ENCODE measurements at places on chromosomes 16 and 17.

GRCh38 chr17:79681628-79682261, 49.0 kb upstream of the ENPP7 start:
- DNase-seq: no peak

DNA sequence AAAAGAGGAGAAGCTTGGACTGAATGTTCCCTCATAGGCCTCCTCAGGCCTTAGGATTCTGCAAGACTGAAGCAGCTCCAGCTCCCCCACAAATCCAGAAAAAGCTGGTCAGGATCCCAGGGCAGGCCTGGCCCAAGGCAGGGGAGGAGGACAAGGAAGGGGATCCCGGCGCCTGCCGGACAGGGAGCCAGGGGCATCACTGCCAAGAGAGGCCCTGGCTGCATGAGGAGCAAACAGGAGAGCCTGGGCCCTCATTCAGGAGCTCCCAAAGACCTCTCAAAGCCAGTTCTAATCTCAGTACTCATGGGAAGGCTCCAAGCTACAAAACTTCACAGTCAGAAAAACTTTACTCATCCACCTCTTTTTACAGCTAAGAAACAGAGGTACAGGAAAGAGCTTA, 67.3 kb downstream of the ZNF423 start:
- DNase-seq: peak; percentile 75

- DNase-seq: no peak
Observed at GRCh38 chr17:7114875-7115614, 423 bp upstream of the ASGR2 start.

DNA sequence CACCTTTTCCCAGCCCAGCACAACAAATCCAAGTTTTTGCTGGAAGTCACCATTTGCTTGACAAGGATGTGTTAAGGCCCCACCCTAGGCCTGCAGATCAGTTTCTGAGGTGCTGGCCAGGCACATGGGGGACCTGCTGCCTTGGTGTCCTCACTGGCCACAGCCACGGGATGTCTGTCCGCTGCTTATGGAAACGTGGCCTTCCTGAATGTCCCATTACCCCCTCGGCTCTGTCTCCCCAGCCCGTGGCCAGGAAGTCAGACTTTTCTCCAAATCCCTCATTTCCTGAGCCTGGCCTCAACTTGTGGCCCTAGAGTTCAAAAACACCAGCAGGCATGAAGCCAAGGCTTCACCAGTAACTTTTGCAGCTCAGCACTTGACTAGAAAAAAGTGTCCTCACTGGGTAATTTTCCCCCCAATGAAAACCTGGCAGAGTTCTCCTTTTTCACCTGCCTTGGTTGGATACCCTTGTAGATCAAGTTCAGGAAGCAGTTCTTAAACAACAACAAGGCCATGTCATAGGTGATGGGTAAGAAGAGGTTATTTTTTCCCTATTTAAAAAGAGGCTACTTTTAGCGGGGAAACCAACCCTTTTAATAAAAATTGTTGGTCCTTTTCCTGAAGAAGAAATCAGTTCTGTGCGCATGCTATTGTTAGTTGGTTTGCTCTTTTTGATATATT, 80.8 kb downstream of the SOCS1 start:
- no peak for DNase-seq

- no peak for DNase-seq
Observed at GRCh38 chr17:73305845-73306836, 5.7 kb downstream of the CDC42EP4 start.

DNA sequence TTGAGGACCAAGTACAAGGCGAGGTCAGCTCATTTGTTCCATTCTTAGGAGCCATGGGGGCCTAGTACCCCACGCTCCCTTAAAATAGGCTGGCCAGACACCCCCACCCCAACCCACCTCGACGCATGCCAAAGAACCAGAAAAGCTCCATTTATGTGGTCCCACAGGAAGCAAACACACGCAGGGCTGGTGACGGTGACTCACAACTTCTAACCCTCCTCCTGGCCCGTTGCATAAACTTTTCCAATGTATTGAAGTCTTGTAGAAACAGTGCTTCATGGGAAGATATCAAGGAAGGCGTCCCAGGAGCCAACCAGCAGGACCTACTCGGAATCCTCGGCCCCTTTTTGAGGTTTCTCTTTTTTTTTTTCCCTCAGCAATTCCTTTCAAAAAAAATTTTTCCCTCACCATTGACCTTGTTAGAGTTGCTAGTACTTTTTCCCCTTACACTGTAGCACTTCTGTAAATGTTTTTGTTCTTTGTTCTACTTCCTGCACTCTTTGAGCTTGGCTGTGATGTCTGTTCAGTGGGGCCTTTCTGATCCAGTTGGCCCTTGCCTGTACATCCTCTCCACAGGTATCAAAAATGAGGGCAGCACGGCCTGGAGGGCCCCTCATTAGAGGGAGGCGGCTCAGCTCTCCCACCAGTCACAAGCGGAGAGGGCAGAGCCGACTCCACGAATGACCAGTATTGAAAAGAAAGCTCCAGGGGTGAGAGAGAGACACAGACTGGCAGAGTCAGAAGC, 208.3 kb downstream of the RGS9 start:
- DNase-seq: no peak

- DNase-seq: no peak
Observed at GRCh38 chr16:27972500-27972899, 91.0 kb downstream of the GSG1L start.

DNA sequence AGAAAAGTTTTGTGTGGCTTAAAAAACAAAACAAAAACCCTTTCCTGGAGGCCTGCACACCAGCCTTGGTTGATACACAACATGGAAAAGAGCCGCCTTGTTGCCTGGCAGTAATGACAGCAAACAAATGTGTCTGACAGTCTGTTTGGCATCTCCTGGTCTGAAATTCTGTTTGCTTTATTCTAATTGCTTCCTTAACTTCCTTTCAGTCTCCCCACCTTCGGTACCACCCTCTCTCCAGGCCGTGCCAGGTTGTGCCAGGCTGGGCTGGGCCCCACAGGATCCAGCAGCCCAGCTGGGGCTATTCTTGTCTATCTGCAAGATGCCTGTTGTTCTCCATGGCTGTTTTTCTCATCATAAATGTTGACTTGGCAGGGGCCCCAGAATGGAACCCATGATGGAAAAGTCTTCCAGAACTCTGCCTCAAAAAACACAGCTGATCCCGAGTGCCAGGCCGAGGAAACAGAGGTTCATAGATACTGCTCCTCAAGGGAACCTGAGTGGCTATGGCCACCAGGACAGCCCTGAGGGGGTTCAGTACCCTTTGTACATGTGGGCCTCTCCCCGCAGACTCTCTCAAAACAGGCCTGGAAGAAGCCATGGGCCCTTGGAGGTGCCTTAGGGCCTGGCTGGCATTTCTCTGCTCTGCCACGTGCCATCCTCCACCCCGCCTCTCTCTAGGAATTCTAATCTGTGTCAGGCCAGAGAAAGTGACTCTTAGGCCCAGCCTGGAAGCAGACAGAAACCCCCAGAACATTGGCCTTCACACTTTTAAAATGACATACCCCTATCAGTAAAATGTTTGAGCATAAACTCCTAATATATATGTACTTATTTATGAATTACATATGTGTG, 50.5 kb downstream of the YPEL2 start:
- peak; percentile 78 for DNase-seq

DNA sequence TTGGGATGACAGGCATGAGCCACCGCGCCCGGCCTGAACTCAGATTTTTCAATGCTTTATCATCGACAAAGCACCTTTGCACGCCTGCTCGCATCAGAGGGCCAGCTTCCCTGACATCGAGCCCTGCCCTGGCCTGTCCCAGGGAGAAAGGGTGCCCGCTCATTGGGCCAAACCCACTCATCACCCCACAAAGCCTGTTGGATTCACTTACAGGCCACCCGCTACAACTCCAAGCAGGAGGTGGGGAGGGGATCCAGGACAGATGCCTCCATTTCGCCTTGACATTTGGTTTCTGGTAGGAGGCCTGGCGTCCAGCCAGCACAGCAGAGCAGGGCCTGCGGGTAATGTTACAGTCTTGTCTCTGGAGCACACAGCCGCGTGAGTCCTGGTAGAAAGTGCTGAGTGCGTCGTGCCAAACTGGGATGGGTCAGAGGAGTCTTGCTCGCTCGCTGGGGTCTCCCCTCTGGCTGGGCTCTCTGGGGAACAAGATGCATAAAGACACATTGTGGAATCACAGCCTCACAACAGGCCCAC, 19.8 kb downstream of the SMTNL2 start:
- peak; percentile 77 for DNase-seq

DNA sequence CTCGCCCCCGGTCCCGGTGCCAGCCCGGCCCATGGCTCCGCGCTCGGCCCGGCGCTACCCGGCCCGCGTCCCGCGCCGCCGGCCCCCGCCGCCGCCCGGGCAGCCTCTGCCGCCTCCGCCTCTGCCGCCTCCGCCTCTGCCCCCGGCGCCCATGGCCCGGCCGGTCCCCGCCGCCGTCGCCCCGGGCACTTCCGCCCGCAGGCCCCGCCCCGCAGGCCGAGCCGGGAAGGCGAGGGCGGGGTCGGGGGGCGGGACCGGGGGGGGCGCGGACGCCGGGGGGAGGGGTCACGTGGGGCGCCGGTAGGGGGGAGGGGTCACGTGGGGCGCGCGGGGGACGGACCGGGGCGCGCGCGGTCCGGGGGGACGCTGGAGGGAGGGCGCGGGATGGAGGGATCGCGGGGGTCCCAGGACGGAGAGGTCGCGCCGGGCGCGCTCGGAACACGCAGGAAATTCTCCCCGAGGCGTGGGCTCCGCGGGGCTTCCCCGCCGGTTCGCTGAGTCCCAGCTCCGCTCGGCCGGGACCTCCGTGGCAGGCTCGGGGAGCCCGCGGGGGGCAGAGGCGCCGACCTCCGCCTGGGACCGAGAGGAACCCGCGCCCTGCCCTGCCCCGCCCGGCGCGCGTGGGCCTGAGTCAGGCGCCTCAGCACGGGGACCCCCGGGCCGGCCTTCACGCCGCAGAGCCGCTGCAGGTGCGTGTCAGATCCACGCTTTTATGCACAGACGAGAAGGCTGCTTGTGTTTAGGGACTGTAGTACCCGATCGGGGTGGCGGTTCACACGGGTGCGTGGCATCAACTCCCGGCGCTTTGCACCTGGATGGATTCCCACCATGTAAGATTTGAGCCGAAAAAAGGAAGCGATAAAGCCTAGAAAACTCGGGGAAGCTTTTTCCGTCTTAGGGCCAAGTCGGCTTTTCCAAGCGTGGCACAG, at the start of gene PGAP6:
TSS of gene PGAP6 (minus strand) at position 190 of the 929 bp plus-strand sequence. CDS start at position 33, 157 bp downstream.
- peak; percentile 78 for DNase-seq

- no peak for DNase-seq
Observed at GRCh38 chr16:85625485-85626117, 12.5 kb downstream of the GSE1 start.

GRCh38 chr17:37123386-37123785, 174.6 kb downstream of the AATF start:
- no peak for DNase-seq

- DNase-seq: no peak
Observed at GRCh38 chr17:55813944-55814343, 63.1 kb downstream of the PCTP start.

DNA sequence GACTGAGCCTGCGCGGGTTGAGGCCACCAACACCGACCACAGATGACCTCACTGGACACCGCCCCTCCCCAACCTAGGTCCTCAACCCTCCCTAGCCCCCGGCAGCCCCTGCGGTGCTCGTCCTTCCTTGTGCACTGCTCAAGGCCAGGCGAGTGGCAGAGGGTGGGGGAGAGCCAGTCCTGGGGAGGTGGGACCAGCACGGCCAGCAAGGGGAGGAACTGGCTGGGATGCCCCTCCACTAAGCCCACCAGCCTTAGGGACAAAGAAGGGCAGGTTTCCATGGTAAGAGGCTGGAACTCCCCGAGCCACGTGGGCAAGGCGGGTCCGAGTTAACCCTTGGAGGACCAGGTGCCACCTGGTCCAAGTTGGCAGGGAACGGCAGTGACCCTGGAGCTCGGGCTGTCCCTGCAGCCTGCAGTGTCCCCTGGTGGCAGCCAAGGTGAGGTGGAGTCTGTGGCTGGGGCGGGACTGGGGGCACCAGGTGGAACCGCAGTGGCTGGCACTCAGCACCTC, 9.2 kb downstream of the FSCN2 start:
- DNase-seq: no peak

DNA sequence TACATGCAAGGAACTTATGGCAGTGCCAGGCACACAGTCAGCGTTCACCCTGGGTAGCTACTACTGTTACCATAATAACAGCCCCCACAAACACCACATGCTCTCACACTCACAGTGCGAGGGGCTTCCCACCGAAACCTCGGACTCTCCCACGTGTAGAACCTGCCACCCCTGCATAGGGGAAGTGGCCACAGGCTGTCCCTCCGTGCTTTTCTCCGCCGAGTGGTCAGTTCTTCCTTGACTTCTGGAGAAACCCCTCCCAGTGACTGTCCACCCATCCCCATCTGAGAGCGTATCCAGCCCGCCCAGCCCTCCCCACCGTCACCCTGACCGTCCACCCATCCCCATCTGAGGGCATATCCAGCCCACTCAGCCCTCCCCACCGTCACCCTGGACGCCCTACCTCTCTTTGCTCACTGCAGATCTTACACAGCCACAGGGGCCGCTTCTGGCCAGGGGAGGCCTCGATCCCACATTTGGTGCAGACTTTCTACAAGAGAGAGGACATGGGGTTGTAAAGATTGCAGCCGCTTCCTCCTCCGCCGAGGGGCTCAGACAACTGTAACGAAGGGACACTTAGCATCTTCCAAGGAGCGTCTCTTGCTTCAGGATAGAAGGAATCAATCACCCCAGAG, 71.1 kb downstream of the RPH3AL start:
- no peak for DNase-seq

DNA sequence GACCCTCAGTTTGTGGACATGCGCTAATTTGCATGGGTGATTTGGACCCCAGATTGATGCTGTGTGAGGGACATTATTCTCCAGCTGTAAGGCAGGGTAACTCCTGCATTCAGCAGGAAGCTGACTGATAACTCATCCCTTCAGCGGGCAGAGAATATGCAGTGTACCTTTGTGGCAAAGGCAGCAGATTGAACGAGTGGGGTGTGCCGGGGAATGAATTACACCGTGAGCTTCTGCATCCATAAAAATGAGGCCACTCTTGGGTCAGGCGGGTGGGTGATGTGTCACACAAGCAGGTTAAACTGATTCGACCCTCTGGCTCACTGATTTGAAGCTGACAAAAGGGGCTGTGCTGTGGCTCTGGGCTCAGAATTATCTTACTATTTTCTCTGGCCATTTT, 128.9 kb upstream of the PMFBP1 start:
- no peak for DNase-seq

GRCh38 chr17:81256616-81257015, 17.5 kb downstream of the NDUFAF8 start:
- DNase-seq: no peak

All from right forelimb (tissue), 1 donor.